Inflammatory macrophage treated with lipopolysaccharide for 1 hour (primary cell): ENCODE measurements at places on chromosomes 6 and 20.

DNA sequence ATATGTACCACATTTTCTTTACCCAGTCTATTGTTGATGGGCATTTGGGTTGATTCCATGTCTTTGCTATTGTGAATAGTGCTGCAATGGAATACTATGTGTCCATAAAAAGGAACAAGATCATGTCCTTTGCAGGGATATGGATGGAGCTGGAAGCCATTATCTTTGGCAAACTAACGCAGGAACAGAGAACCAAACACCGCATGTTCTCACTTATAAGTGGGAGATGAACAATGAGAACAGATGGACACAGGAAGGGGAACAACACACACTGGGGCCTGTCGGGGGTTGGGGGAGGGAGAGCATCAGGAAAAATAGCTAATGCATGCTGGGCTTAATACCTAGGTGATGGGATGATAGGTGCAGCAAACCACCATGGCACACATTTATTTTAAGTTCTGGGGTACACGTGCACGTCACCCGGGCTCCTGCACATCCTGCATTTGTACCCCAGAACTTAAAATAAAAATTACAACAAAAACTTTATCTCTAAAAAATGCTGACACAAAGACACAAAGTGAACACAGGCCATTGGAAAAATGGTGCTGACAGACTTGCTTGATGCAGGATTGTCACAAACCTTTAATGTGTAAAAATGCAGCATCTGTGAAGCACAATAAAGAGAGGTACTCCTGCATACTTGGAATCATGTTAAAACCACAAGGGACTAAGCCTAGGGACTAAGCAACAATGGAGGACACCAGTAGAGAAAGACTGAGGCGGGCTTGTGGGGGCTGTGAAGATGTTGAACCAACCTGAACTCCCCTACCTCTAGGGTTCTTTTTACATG, 48.8 kb downstream of the BCAS1 start:
- no peak for DNase-seq

- no peak for DNase-seq
Observed at GRCh38 chr6:168600381-168600780, 159.4 kb downstream of the SMOC2 start.

GRCh38 chr20:7420345-7420744, 519.9 kb downstream of the HAO1 start:
- DNase-seq = no peak

DNA sequence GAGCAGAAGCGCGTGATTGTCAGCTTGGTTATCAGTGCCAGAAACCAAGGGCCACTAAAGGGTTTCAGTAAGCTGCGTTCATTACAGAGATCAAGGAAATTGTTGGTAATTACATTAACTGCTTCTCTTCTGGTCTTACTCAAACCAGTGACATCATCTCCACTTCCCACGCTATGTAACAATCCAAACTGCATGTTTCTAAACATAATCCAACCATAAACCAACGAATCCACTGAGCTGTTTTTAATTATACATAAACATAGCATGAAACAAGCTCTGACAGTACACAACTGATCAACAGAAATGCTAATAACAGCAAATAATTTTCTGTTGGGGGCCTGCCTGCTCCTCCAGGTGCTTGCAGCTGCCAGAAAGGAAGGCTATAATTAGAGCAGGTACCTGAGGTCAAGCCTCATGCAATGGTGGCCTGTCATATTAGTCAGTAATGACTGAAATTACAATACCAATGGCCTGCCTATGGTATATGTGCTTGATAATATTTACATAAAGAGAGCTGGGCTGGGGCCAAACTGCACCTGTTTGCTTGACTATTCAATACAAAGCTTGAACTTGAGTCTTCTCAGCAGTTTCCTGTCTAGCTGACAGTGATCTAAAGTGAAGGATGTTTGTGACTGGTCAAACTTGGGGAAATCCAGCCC, 40.1 kb downstream of the ILRUN start:
- peak; percentile 89 for DNase-seq

GRCh38 chr6:152721956-152722355, 24.3 kb downstream of the MYCT1 start:
- DNase-seq = no peak

DNA sequence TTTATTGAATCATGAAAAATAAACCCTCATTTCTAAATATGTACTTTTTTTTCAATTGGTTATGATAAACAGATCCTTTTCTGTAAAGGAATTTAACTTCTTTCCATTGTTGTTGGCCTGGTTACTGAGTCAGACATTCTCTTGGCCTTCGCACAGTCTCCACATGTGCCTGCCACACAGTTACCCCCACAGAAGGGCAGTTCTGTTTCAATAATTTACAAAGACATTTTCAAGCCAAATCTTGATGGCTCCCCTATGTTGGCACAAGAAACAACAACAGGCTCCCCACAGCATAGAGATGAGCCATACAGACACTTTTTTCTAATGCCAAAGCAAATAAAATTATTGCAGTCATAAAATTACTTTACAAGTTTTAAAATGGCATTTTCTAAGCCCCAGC, 55.6 kb upstream of the BEND6 start:
- DNase-seq = no peak

DNA sequence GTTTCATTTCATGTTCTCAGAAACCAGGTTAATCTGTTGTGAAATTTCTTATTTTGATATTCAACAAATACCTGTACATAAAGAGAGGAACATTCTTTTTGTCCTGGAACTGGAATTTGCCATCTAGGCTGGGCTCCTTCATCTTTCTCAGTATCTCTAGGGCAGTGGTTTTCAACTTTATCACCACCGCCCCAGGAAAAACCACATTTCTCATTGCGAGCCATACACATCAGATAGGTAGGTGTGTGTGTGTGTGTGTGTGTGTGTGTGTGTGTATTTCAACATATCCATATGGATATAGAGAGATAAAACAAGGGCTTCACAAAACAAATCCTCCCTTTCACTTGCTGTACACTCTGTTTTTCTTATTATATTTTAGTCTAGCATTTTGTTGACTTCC, 24.1 kb downstream of the BFSP1 start:
- no peak for DNase-seq
